GM12878 (cell line): ENCODE measurements at places on chromosomes 5 and 9. TPM values are rescaled to one million over a fixed set of nuclear protein-coding genes. Genes with fewer than 3 reads are reported as not detected.

The FAM163B gene
- polyA plus RNA-seq = not detected in 2 replicates

The PRSS3 gene
- not detected in 2 replicates for polyA plus RNA-seq

The CDH9 gene
- not detected in 2 replicates for polyA plus RNA-seq

The FOXI1 gene
- polyA plus RNA-seq = not detected in 2 replicates

The SCGB3A2 gene
- not detected in 2 replicates for polyA plus RNA-seq
